Left cardiac atrium (tissue), 4 donors: ENCODE measurements at places on chromosomes 7 and 10.

- DNase-seq: no peak
These were observed 43.6 kb upstream of the CARD11 start for GRCh38 chr7:3087243-3087755.

DNA sequence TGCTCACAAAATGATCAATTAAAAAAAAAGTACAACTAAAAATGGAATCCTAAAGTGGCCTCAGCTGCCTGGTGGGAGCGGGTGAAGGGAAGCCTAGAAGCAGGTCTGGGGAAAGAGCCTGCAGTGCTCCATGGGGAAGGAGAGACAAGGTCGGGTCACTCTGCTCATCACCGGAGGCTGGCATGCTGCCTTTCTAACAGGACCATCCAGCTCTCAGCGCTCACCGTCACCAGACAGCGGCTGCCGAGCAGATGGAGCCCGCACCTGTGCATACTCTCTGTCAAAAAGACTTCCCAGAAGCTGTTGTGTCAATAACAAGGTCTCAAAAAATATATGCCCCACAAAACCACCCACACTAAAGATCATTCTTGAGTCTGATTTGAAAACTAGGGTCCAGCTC is 112.8 kb downstream of the BAMBI start:
- DNase-seq: no peak

- no peak for DNase-seq
These were observed 550.6 kb downstream of the GLRX3 start for GRCh38 chr10:130686689-130687300.

GRCh38 chr7:158399762-158400161 is 187.9 kb downstream of the PTPRN2 start:
- DNase-seq: no peak

DNA sequence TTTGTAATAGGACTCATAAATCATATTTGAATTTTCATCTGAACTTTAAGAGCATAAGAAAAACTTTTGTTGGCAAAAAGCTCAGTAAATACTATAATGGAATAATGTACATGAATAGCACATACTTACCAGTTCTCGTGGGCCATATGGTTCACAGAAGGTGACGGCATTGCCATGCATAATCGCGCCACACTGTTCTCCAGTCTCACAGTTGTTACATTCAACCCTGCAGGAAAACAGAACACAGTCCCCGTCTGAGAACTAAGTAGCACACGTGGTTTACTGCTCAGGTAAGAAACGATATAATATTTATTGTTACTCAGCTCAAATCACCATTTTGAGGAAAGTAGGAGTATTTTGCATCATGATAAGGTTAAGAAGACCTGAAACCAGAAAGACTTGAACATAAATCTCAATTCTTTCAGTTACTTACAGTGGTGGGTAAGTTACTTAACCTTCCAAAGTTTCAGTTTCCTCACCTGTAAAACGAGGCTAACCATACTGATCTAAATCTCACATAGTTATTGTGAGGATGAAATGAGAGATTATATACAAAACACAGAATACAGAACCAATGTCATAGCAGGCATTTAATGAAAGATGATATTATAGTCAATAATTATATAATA is 261.4 kb downstream of the RELN start:
- no peak for DNase-seq

GRCh38 chr7:5525271-5526099 is 101.9 kb upstream of the TNRC18 start:
- DNase-seq: no peak

DNA sequence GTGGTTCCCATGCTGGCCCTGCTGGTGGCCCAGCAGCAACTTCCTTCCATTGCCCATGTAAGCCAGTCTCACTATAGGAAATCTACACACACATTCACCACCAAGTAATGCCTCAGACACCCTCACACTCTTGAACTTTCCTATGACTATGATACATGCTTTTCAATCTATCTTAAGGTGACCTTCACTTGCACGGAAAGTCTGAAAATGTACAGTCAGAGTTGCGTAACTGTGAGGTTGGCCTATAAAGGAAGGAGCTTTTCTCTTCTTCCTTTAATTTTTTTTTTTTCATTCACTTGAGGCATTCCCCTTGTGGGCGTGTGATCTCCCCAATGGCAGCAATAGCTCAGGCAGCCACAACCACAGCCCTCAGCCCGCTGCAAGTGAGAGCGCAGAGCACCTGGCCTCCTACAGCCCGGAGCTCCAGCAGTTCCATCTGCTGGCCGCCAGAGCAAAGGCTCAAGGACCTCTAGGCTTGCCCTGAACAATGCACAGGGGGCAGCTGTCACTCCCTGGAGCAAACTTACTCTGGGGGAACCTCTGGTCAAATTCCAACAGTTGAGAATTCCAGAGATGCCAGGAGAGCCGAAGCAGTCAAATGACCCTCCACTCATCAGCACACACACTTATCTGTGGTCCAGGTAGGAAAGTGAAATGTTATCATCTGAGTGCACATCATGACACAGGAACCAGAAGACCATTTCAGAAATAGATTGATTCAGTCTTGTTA is 123.1 kb upstream of the ADO start:
- no peak for DNase-seq

GRCh38 chr7:82729172-82730030 is 285.8 kb upstream of the CACNA2D1 start:
- DNase-seq: no peak

DNA sequence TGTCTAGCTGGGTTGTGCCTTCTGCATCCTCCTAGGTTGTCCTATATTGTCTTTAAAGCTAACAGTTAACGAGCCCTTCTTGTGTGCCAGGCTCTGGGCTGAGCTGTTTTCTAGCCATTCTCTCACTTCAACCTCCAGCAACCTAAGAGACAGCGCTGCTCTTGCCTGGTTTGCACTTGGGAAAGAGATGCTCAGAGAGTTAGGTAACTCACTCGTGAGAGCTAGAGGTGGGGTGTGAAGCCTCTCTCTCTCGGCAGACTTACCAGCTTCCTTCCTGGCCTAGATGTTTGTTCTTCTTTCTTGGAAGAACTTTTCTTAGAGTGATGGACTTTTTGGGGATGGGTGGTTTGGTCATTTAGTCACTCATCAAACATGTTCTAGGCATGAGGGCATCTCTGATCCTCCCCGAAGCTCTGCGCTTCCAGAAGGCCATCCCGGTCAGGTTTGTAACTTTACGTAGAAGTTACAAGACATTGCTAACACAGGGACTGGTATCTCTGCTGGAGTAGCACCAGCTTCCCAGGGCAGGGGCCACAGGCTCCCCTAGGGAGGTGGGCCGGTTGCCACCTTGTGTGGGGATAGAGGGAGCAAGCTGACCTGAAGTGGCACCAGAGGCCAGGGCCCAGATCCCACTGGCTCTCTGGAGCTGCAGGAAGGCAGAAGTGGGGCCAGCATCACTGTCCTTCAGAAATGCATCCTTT is 14.3 kb downstream of the TSPAN15 start:
- no peak for DNase-seq

DNA sequence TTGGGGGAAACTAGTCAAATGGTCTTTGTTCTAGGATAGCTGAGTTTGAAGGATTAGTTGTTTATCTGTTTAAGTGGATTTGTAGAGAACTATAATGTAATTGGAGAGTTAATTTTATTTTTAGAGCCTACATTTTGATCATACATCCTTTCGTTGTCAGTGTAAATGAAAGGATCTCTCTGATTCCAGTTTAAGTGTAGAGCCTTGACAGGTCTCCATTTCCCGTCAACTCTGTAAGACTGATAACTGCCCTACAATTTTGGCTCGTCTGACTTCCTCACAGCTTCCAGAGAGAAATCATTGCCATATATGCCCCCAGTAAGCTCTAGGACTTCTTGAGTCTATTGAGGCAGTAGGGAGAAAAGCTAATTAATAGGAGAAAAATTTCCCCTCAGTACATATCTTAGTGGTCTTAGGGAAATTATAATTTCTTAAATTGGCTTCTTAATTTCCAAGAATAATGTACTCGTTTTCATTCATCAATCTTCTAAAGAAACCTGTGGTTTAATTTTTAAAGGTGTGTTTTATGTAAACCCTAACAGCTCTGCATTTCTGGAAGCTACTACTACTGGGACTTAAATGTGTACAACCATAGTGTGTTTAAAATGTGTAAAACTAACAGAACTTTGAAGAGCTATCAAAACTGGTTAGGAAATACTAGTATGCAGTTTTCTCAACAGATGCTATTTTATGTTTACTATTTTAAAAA is 3.8 kb downstream of the KMT2E start:
- no peak for DNase-seq

GRCh38 chr7:133275446-133276095 is 22.7 kb downstream of the EXOC4 start:
- DNase-seq: no peak

GRCh38 chr10:72321248-72322029 is 33.3 kb downstream of the DNAJB12 start:
- no peak for DNase-seq

GRCh38 chr7:17297243-17297642 is 1.2 kb upstream of the AHR start:
- DNase-seq: no peak

- DNase-seq: no peak
These were observed 487.8 kb upstream of the TEX47 start for GRCh38 chr7:89283302-89283701.

GRCh38 chr10:58384095-58384494 is 1.1 kb upstream of the TFAM start:
- DNase-seq: no peak

GRCh38 chr7:85328456-85328998 is 141.7 kb upstream of the SEMA3D start:
- no peak for DNase-seq

GRCh38 chr10:94344522-94345122 is 18.1 kb downstream of the NOC3L start:
- no peak for DNase-seq

DNA sequence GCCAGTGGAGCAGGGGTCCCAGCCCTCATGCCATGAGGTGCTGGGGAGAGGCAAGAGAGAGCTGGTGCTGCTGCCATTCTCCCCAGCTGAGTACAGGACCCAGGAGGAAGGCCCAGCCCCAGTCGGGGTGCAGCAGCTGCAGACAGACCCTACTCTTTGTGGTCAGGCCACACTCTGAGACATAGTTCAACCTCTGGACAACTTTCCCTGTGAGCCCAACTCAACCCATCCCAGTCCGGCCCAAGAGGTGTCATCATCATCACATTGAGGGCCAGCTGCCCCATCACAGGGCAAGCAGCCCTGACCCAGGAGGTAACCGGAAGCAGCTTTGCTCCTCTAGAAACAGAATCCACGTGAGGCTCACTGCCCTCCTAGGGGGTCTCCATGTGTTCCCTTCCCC is 133.8 kb upstream of the KCNMA1 start:
- DNase-seq: no peak

DNA sequence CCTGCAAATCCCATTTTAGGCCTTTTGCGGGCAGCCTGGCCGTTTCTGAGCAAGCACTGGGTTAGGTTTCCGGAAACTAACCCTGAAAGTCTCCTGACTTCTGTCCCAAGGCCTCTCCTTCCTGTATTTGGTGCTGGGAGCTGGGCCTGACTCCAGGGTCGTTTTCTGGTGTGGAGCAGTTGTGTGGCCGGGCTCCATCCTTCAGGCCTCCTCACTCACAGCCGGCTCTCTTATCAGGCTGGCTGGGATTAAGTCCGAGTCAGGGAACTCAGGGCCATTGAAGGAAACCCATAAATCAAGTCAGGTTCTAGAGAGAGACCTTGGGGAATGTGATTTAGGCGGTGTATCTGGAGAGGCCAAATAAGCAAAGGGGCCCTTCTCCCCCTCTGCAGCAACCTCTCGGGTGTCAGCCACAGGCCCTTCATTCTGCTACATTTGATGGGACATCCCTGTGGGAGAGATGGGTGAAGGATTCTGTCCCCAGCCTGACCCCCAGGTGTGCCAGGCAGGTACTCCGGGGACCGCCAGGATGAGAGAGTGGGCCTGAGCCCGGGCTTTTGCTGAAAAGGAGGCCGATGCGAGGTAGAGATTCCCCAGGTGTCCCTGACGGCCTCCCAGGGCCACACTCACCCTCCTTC is 3.3 kb downstream of the GATA3 start:
- DNase-seq: no peak

GRCh38 chr7:137597856-137598255 is 248.9 kb downstream of the DGKI start:
- no peak for DNase-seq

DNA sequence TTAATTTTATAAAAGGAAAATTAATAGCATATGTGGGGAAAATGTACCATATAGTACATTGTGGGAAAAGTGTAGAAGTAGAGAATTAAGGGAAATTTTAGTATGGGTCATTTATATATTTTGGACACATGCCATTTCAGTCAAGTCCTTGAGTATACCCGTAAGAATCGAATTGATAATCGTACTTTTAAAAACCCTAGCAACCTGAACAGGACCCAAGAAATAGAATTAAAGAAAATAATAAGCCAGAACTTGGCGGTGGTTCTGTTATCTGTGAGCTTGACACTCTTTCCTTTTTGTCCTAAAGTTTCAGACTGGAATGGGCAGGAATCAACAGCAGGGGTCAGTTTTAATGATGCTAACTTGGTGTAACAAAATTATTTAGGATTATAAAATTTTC is 221.0 kb downstream of the CDK14 start:
- DNase-seq: no peak

GRCh38 chr7:77935652-77936348 is 137.2 kb downstream of the PHTF2 start:
- DNase-seq: no peak

DNA sequence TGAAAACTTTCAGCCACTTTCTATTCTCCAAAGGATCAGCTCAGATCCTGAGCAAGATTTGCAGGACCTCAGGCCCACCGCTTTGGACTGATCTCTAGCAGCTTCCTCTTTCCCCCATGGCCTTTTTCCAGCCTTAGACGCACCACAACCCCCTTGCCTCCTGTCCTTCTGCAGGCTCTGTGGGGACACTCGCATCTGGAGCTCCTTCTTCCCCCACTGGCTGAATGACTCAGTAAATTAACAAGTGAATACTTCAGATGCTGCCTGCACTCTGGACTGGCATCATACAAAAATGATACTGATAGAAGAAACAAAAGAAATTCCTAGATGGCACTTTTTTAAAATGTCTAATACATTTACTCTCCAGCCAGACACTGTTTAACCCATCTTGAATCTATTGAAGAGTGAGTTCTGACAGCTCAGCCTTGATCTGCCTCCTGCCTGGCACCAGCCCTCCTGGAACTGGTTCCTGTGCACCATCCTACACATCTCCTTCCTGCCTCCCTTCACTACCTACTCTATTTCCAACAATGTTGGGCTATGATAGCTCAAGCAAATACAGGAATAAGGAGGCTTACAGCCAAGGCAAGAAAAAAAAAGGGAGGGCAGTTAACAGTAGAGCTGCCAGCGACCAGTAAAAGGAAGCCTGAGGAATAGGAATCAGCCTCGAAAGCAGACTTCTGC is 3.3 kb downstream of the FRMPD2 start:
- no peak for DNase-seq

GRCh38 chr10:99431190-99431760 is 851 bp upstream of the GOT1 start:
- DNase-seq: peak; percentile 85

GRCh38 chr7:94823947-94824346 is 83.4 kb upstream of the PPP1R9A start:
- DNase-seq: no peak

DNA sequence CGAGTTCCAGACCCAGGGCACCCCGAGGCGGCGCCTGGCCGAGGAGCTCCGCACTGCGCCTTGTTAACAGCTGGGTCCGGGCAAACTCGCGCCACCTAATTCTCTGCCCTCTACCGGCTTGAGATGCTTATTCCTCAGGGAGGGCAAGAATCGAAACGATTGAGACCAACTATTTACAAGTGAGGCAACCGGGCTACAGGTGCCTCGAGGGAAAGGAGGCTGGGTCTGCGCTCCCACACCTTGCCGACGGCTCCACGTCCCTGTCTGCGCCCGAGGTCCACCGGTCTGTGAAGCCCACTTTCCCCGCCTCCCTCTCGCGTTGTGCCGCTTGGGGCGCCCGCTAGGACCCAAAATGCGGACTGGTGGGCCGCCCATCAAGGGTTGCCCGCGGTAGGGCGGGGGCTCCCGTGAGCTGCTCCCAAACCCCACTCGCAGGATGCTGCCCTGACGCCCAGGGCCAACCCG is 527 bp downstream of the AKR1B1 start:
- DNase-seq: peak; percentile 61
